Effector CD8-positive, alpha-beta T cell (primary cell): ENCODE measurements at places on chromosomes 2 and 18.

DNA sequence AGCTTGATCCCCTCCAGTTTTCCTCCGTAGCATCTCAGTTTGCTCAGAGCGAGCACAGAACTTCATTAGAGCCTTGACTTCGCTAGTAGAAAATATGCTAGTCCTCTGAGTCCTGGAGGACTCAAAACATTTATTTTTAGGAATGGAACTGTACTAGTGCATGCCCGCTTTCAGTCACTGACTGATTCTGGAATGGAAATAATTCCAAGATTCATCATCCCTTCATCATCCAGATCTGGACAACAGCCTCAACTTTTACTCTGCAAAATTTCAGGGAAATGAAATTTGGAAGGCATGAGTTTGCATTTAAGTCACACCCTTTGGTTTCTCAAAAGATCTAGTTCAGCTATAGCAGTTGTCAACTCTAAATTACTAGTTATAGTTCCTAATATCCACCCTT, 304.6 kb downstream of the XIRP2 start:
- no peak for DNase-seq

- no peak for DNase-seq
Measured at GRCh38 chr2:230984393-230985220, 11.3 kb upstream of the SPATA3 start.

DNA sequence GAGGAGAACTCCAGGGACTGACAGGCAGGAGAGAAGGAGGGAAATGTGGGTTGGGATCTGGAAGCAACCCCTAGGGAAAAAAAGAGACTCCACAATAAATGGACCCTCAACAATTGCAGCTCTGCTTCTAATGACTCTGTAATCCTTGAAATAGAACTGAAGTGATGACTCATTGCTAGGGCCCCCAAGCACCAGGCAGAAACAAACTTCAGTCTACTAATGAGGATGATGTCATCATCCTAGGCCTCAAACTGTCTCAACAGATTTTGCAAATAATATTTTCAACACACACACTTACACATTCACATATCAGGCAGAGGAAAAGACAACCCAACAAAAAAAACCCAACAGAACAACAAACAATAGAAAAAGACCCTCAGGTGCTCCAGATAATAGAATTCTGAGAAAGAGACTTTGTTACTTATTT, 143.3 kb downstream of the HDAC4 start:
- DNase-seq: no peak

DNA sequence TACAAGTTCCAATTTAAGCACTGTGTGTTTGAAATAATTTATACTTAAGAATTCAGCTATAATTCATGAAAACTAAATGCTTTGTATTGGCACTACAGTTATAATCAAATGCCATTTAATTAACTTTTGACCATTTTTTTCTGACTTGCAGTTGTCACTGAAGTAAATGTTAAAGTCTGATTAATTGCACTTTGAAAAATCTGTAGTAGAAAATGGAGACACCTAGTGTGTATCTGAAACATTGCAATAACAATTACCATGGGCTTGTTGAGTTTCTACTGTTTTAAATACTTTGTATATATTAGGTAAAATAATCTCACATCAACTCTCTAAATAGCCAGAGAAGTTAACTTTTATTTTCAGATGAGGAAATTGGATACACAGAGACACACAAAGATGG, 458.6 kb upstream of the FSIP2 start:
- no peak for DNase-seq

DNA sequence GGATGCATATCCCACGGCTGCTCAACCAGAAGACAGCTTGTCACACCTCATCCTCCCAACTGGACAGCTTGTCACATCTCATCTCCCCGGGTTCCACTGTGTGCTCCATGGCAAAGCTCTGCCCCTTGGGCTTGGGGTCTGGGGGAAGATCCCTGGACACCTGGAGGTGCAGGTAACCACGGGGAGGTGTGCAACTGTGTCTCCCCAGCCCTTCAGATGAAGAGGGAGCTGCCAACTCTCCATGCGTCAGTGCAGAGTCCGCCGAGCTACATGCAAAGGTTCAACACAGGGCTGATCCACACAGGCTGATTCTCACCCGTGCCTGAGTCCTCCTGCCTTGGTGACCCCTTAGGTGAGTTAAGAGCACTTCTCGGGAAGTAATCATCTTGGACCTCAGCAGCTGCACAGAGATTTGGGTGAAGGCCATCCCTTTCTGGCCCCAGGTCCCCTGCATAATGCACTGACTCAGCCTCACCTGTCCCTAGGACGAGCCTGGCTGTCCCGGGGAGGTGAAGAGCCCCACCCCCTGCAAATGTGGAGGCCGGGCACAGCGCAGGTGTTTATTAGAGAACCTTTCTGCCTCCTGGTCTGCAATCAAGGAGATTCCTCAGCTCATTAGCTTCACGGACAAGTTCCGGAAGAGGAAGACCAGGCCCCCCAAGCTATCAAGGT, 157.9 kb downstream of the PXDN start:
- DNase-seq: no peak

DNA sequence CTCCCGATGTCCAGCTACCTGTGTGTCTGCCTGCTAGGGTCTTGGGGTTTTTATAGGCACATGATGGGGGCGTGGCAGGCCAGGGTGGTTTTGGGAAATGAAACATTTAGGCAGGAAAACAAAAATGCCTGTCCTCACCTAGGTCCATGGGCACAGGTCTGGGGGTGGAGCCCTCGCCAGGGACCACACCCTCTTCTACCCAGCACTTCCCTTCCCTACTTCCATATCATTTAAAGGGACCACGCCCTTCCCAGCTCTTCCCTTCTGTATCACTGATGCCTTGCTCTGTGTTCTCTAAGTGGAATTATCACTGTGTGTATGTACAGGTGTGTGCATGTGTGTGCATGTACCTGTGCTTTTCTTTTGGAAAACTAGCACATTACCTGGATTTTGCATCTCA, 6.3 kb downstream of the UGT1A1 start:
- no peak for DNase-seq

- DNase-seq: no peak
Measured at GRCh38 chr18:48304906-48305693, 104.1 kb downstream of the ZBTB7C start.

DNA sequence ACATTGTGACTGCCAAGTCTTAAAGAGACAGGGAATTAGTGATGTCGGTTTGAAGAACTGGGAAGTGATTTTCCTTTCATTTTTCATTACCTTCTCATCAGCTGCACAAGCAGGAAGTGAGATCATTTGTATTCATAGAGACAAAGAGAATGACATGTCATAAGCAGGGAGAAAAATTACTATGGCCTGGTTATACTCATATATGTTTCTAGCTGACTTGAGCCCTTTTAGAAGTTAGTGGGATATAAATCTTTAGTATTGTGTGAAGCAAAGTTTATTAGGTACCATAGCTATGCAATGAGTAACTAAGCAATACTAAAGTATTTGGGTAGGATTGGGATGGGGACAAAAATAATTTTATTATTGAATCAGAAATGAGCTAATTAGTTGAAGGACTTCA, 284.1 kb downstream of the PID1 start:
- DNase-seq: no peak

GRCh38 chr18:6222271-6222670, 192.4 kb downstream of the L3MBTL4 start:
- no peak for DNase-seq

GRCh38 chr2:28094739-28095138, 204.2 kb downstream of the BABAM2 start:
- DNase-seq: no peak

DNA sequence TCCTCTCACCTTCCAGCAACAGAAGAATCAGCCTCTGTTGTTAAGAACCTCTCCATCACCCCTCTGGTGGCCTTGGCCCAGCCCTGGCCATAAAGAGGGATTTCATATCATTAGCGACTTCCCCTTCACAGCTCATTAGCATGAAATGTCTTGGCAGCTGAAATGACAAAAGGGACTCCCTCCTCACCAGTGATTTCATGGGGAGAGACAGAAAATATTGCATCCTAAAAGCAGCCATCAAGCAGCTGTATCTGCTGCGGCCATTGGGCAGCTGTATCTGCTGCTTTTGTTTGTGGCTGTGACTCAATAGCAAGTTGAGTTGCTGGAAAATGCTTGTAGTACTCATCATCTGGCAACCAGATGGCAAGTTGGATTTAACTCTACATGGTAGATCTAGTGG, 105.9 kb upstream of the RMDN2 start:
- no peak for DNase-seq

DNA sequence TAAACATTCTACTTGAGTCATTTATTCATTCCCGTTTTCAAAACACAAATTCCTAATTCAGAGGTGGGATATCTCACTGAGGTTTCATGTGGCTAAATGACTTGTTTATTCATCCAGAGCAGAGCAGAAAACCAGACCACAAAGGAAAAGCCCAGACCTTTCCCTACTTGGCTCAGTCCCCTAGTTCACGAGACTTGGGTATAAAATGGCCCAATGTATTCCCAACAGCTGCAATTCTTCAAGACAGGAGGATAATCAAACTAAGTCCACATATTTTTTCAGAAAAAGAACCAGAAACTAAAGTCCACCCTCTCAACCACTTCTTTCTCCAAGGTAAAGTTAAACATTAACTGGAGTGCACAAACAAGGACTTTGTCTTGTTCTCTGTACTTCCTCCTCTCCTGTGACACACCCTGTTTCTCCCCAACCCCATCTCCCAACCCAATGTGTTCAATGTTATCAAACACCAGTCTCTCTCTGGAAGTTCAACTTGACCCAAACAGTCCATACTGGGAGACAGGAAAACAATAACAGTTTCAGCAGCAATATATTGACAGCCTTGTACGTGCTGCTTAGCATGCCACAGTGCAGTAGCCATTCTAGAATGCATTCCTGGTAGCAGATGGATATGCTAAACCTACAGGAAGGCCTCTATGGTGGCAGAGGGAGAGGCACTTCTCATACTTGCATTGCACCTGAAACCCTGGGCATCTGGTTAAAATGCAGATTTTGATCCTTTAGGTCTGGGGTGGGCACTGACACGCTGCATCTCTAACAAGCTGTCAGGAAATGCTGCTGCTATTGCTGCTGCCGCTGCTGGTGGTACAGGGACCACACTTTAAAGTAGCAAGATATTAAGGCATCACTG, 110.7 kb downstream of the INO80D start:
- no peak for DNase-seq

GRCh38 chr2:156673333-156673615, 237.1 kb downstream of the GPD2 start:
- no peak for DNase-seq

GRCh38 chr18:11909591-11910026, 1.5 kb upstream of the MPPE1 start:
- no peak for DNase-seq
